ENCODE measurements at places on chromosomes 3 and 15.

DNA sequence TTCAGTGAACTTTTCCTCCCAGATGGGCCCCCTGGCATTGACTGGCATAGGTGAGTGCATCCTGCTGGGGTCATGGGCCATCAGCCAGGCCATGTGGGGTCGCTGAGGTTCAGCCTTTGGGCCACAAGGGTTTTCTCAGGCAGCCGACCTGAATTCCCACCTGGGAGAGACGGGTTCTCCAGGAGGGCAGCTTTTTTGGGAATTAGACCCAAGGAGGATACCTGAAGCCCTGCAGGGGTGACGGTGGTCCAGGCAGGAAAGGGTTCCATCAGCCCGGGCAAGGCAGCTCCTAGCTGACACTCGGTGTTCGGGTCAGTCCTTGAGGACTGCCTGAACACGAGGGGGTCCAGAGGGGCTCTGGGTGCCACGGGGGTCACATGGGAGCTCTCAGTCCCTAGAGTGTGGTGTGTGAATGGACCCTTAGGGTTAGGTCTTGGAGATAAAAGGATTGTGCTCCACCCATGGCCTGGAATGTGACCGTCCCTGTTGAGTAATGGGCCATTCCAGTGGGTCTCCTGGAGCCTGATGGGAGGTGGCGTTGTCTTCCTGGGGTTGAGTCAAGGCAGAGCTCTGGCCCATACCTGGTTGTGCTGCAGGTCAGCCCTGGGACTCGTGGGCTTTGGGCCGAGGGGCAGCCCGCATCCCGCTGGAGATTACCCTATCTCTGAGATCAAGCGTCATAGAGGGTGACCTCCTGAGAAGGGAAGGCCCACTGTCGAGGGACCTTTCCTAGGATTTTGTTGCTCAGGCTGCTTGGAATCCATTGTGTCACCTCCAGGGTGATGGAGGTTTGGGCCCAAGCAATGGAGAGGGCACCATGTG, 192.8 kb downstream of the UBE3A start:
- DNase-seq = no peak

DNA sequence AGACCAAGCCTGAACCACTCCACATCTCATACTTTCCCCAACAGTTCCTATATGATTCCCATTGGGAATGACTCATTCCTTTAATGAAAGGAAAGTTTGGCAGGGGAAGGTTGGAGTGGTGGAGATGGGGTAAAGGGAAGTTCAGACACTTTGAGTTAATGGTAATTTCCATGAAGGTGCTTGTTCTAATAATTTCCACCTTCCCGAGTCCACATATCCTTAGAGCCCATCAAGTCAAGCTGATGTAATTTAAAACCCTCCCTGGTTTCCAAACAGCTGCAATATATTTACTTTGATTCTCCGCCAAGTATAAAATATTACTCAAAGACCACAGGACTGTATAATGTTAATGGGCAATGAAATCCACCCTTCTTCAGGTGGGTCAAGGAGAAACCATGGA, 95.0 kb upstream of the GALNT15 start:
- no peak for DNase-seq

GRCh38 chr3:121735047-121735696, 14.4 kb downstream of the GOLGB1 start:
- no peak for DNase-seq

DNA sequence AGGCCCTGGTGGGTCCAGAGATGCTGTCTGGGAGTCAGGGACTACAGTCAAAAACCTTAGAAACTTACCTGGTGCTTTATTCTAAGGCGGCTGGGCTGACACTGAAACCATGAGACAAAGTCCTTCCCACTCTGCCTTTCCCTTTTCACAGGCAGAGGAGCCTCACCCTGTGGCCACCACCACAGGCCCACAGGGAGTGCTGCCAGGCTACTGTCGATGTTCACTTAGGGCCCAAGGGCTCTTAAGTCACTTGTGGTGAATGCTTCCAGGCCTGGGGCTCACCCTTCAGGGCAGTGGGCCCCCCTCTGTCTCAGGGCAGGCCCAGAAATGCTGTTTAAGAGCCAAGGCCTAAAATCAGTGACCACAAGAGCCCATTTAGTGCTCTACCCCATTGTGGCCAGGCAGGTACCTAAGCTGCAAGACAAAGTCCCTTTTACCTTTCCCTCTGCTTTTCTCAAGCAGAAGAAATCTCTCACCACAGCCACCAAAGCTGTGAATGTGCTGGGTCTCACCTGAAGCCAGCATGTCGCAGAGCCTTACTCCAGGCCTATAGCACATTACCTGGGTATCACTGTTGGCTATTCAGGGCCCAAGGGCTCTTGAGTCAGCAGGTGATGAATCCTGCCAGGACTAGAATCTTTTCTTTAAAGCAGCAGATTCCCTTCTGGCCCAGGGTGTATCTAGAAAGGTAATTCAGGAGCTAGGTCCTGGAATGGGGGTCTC, 39.5 kb upstream of the GOLGA6B start:
- DNase-seq = no peak

GRCh38 chr3:100850701-100851100, 141.4 kb downstream of the TFG start:
- DNase-seq = no peak

GRCh38 chr3:86161493-86161892, 829.5 kb downstream of the VGLL3 start:
- no peak for DNase-seq

DNA sequence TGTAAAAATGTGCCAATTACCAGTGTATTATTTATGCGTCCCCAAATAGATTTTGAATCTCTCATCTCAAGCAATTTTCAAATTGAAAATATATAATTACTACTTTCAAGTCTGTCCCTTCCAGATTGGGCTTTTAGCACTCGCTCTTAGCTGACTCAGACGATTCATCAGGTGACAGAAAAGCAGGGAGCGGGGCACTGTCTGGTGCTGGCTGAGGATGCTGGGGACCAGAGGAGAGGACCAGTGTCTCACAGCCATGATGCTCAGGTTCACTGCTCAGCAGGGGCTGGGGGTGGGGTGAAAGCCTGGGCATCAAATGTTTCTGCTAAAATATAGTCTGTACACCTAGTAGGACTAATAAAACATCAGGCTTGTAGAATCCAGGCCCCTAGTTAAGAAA, 199.9 kb downstream of the GABRG3 start:
- no peak for DNase-seq

DNA sequence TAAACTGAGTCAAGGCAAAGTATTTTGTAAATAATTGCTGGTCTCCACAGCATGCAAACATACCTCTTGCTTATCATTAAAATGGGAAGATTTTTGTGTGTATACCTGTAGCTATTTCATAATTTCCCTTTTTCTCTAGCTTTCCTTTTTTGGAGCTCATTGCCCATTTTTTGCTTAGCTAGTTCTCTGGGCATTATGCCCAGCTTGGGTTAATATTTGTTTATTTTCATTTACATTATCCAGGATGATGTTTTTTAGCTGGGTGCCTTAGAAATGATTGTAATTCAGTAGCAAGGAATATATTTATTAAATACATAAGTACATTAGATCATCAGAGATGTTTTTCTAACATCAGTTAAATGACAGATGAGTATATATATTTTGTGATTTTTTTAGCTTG, 1271.7 kb upstream of the GBE1 start:
- DNase-seq = no peak

GRCh38 chr3:23368731-23369130, 165.6 kb downstream of the UBE2E2 start:
- no peak for DNase-seq

- no peak for DNase-seq
Measured at GRCh38 chr3:153442799-153443487, 280.9 kb downstream of the RAP2B start.
